ELR (cell line): ENCODE measurements at places on chromosomes 2 and 18.

DNA sequence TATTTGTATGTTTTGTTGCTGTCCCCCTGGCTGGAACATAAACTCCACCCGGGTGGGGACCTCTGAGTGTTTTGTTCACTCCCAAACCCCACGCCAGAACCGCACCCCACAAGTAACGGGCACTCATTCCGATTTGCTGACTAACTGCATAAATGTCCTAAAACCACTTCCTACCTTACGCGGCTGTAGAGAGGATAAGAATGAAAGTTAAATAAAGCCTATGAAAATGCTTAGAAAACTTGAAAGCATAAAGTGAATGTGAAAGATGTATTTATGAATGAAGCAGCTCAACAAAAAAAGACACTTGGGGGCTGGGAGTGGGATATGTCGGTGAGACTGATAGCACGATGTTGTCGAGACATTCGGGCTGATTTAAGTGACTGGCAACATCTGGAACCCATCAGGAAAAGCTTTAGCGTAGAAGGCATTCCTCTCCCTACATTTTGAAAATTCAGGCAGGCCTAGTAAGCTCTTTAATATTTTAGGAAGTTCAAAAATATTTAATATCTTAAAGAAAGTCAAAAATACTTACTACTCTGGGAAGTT, 206.7 kb downstream of the SH3RF3 start:
- DNase-seq: peak; percentile 93

GRCh38 chr2:176642074-176642473, 372.8 kb downstream of the MTX2 start:
- peak; percentile 96 for DNase-seq

GRCh38 chr2:241926541-241927311, 57.2 kb downstream of the RTP5 start:
- no peak for DNase-seq

- no peak for DNase-seq
These were observed at the start of gene KRTCAP3 for GRCh38 chr2:27441958-27442919. Gene KRTCAP3 (plus strand): TSS chr2:27442381. CDS start chr2:27442413, 32 bp downstream.

- DNase-seq: peak; percentile 58
These were observed 189.7 kb downstream of the ADCYAP1 start for GRCh38 chr18:1094409-1094808.

GRCh38 chr18:111306-112014, 46.9 kb upstream of the USP14 start:
- peak; percentile 65 for DNase-seq

DNA sequence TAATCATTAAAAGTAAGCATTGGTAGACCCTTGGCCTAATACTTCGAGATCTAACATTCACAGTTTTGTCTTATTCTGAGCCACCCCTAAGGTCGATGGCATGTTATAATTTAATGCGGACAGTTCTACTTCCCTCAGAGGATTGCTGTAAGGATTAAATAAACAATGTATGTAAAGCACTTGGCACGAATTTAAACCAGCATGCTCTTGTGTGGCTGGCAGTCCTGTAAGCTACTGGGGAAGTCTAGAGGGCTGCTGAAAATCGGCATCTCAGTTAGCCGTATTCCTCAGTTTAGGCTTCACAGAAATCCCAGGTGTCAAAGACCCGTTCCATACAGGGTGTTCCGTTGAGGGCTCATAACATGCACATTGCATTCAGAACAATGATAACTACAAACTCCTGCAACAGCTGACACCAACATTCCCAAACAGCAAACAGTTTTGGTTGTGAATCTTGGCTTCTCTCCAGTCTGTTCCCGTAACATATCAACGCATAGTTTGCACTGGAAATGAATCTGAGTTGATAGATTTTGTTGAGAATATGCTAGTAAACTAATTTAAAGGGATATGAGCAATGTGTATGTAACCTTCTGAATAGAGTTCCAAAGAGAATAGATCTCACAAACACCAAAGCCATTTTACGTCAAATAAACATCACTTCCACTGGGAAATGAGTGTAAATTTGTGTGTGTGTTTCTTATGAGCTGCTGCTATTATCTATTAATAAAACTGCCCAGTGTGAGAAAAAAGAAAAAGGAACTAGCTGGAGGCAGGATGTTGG, 52.2 kb upstream of the ACKR3 start:
- DNase-seq: no peak

GRCh38 chr2:128367601-128368359, 49.1 kb upstream of the HS6ST1 start:
- DNase-seq: no peak

DNA sequence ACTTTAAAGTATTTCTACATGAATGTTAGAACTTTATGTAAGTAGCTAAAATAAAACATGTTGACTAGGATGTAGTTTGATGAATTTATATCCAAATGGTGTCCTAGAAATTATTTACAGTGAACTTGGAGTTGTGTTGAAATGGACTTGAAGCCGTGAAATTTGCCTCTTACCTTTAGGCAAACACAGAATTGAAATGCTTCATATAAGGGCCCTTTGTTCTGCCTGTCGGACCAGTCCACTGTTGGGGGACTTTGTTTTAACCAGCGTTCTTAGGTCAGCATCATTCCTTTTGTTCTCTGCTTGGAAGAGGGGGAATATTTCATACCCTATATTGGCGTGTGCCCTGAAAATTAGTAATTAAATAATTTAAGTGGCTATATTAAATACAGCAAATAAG, 18.3 kb downstream of the RAB12 start:
- DNase-seq: no peak

GRCh38 chr2:138071720-138072719, 107.7 kb downstream of the HNMT start:
- peak; percentile 62 for DNase-seq

DNA sequence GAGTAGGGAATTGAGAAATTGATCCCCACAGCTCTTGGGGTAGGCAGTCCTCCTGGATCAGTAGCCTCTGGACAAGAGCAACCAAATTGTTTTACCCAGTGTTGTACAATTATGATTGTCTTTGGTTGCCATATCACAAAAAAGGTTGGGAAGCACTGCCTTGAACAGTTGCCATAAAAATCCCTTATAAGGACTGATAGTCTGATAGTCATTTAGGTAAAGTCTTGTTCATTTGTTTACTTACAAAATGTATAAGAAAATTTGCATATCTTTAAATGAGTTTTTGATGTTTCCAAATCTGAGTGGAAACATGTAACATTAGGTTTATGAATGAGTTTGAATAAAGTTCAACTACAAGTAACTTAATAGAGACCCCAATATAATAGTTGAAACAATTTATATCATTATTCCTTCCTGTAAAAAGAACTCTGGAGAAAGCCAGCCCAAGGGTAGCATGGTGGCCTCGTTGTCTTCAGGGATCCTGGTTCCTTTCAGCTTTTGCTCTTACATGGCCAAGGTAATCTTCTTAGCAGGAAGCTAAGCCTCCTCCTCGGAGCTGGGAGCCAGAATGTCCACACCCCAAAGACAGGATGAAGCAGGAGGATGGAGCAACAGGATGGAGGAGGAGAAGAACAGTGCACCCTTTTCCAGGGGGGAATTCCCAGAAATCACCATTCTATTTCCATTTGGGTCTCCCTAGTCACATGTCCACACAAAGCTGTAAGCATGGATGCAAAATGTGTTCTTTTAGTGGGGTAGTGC, 35.7 kb upstream of the NEMP2 start:
- DNase-seq: no peak

- DNase-seq: no peak
These were observed 30.3 kb downstream of the SPOPL start for GRCh38 chr2:138531913-138532312.
